ENCODE measurements at places on chromosomes 7 and 10.
A peak's percentile ranks its signal among the peaks of the same experiment; 100 is the strongest.

- DNase-seq, result no peak
These were observed 8.7 kb downstream of the ANKRD1 start for GRCh38 chr10:90912174-90912573.

- DNase-seq, result no peak
These were observed 444.3 kb downstream of the AUTS2 start for GRCh38 chr7:70042533-70042932.

DNA sequence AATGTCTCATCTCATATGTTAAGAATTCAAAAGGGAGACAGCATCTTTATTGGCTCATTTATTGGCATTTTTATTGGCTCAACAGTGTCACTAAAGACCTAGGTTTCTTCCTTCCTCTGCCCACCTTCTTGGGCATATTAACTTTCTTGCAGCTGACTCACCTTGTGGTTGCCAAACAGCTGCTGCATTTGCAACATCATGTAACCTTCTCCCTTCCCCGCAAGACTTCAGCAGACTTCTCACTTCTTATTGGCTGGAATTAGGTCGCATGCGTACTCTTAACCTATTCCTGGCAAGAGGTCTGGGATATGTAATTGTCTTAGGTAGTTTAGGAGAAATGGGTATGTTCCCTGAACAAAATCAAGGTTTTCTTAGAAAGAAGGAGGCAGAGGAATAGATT, 263.2 kb downstream of the POU6F2 start:
- no peak for DNase-seq

GRCh38 chr10:22986771-22987542, 59.1 kb downstream of the ARMC3 start:
- DNase-seq, result no peak

DNA sequence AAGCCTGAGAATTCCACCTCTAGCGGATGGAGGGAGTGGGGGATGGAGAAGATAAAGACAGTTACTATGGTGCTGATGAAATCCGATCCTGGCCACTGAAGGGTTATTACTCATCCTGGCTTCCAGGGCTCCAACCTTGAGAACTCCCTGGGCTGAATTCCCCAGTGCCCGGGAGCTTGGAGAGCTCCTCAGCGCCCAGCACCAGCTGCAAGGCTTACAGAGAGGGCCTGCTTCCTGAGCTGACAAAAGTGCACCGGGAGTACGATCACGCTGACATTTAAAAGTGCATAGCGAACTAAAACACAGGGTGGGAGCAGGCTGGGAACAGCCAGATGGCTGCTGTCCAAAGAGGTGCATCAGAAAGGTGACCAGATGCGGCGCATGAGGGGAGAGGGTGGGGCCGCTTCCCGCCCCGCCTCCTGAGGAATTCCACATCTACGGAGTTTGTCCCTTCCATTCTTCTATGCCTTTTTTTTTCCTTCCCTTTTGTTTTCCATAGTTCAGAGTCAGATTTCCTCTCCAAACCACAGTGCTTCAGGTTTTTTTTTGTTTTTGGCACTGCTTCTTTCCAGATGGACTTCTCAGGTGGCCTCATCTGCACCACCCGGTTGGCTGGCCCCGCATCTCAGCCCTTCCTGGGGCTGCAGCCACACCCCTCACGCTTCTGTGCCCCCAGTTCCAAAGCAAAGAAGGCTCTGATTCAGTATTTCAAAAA, 62.4 kb upstream of the MKRN1 start:
- no peak for DNase-seq

DNA sequence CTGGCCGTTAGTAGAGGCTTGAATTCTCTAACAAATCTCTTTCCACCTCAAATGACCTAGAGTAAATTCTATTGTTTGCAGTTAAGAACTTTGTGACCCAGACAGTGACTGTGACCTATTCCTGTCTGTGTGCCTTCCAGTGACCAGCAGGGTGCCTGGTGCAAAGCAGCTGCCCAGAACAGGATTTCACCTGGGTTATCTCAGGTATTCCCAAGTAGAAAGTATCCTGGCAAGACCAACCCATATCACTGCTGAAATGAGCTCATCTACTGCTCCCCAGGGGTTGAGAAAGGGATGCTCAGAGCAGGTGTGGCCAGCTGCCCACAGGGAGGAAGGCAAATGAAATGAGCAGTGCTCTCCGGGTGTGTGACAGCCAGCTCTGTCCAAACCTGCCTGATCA, 2.1 kb upstream of the MSMB start:
- DNase-seq, result no peak

GRCh38 chr10:118957966-118958365, 71.5 kb upstream of the NANOS1 start:
- no peak for DNase-seq

GRCh38 chr10:100810091-100810834, 64.9 kb downstream of the PAX2 start:
- no peak for DNase-seq

GRCh38 chr10:71748671-71749191, 24.6 kb downstream of the VSIR start:
- DNase-seq, result peak; percentile 89

- DNase-seq, result no peak
These were observed 22.4 kb upstream of the ZNF488 start for GRCh38 chr10:47406548-47406869.

- no peak for DNase-seq
These were observed 563.4 kb downstream of the KCNMA1 start for GRCh38 chr10:77074104-77074624.

- DNase-seq, result peak; percentile 18
These were observed 5.7 kb downstream of the TMEM243 start for GRCh38 chr7:87213811-87214210.

GRCh38 chr10:103845972-103846371, 9.4 kb downstream of the SH3PXD2A start:
- DNase-seq, result peak; percentile 39

DNA sequence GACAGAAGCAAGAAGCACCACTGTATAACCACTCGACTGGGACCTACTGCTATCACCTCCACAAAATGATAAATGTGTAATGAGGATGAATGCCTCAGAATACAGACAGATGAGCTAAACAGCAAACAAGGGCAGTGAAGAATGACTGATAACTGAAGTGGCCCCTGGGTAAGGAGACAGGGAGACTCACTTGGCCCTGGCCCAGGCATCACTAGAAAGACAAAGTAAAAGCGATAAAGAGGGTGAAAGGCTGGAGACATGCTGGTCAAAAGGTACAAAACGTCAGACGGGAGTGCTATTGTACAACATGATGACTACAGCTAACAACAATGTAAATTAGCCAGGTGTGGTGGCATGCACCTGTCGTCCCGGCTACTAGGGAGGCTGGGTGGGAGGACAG, 27.8 kb upstream of the APBB1IP start:
- no peak for DNase-seq

All from activated CD8-positive, alpha-beta T cell treated with anti-CD3 and anti-CD28 coated beads for 36 hours (primary cell).